ENCODE measurements at places on chromosomes 7 and 10.

GRCh38 chr10:31143331-31143935 is 111.8 kb upstream of the ZNF438 start:
- no peak for DNase-seq

DNA sequence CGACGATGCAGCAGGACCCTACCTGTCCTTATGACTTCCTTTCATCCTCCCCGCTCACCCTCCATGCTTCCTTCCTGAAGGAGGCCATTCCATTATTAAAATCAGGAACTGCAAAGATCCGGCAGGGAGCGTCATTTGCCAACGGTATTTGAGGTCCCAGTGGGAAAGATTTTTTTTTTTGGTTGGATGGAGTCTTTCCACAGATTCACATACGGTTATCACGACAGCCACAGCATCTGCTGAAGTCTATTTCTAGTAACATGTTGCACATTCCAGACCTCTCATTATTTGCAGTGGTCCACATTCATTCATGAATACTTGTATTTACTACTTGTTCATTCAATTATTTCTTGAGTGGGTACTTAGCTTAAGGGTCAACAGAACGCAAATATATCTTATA is 94.7 kb upstream of the LYZL2 start:
- no peak for DNase-seq

GRCh38 chr7:149067869-149068268 is 22.6 kb downstream of the ZNF786 start:
- no peak for DNase-seq

- DNase-seq = no peak
Measured at GRCh38 chr10:31347705-31348104, 28.7 kb downstream of the ZEB1 start.

DNA sequence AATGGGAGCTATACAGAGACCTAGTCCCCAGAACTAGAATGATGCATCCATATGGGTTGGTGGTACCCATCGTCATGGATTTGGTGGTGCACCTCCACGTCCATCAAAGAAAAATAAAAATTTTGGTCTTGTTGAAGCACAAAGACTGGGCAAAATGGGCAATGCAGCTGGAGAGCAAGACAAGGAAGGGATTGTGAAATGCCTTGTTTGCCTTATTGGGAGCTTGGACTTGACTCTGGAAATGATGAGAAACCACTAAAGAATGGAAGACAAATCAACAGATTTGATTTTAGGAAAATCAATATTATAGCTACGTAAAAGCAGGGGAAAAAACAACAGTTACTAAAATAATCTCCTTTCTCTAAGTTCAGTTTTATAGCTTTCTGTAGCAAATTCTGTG is 150.9 kb downstream of the CPED1 start:
- DNase-seq = no peak

DNA sequence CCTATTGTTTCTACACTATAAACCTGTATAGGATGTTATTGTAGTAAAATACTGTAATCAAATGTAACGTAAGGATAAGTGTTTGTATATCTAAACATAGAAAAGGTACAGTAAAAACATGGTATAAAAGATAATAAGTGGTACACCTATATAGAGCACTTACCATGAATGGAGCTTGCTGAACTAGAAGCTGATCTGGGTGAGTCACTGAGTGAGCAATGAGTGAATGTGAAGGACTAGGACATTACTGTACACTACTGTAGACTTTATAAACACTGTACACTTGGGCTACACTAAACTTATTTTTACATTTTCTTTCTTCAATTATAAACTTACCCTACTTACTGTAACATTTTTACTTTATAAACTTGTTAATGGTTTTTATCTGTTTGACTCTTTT is 732.9 kb upstream of the LRRN3 start:
- DNase-seq = no peak

DNA sequence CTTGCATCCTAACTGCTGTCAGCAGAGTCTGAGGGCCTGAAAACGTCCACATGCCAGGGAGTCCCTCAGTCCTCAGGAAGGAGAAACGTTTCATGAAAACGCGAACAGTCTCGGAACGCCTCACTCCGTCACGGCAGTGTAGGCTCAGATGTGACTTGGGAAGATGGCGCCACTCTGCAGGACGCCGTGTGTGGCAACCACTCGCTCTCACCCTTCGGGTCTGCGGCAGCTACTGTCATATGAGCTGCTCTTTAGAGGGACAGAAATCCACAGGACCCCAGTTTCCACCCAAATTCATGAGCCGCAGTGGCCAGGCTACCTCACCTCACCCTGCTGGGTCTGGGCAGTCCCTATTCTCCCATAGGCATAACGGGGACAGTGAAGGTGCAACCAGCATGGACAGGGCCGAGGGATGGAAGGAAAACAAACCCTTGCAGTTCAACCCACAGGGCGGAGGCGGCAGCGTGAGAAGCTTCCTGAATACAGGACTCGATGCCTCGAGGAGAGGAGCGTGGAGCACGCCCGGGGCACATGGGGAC is 438.3 kb downstream of the DNAJB6 start:
- no peak for DNase-seq
